ENCODE measurements at places on chromosomes 16 and 17.

- DNase-seq: no peak
These were observed 497 bp downstream of the BCL7C start for GRCh38 chr16:30893417-30893743.

GRCh38 chr17:71438631-71439146, 682.1 kb upstream of the SOX9 start:
- DNase-seq: no peak

DNA sequence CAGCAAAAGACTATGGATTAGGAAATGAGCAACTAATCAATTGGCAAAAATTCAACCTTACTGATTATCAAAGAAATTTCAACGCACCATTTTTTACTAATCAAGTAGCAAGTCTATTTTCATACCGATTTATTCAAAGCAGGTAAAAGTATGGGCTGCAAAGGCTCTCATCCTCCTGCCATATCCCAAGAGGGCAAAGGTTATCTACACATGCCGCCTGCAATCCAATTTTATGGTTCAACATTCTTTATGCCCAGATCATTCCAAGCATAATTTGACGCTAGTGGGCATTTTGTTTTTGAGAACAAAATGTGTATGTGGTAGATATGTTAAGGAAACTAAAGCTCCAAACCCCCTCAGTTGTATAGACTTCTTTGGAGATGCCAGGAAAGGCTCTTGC, 270.6 kb downstream of the MAF start:
- no peak for DNase-seq

DNA sequence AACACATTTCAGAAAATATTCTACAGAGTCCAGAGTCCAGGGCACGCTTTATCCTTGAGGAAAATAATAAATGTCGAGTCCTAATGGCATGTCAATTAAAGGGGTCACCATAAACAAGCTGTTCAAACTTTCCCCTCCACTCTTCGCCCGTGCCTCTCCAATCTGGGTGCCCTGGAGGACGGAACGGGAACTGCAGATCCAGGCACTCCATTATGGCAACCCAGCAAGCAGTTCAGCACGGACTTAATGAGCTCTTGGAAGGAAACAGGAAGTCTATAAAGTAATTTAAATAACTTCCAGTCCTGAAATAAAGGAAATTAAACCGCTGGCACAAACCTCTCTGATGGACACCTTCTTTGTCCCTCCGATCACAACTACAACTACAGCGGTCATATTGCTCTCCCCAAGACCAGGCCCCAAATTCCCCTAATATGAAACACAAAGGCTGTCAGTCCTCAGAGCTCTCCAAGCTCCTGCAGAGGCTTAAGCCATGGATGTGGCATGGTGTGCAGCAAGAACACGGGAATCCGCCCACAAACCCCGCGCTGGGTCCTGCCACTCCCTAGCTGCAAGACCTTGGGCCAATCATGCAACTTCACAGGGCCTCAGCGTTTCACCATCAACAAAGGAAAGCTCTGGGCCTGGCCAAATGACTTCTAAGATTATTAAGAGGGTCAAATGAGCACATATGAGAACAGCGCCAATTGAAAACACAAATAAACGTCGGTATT, 52.6 kb downstream of the ZFHX3 start:
- no peak for DNase-seq

- DNase-seq: no peak
These were observed 18.0 kb downstream of the C16orf87 start for GRCh38 chr16:46812781-46813540.

DNA sequence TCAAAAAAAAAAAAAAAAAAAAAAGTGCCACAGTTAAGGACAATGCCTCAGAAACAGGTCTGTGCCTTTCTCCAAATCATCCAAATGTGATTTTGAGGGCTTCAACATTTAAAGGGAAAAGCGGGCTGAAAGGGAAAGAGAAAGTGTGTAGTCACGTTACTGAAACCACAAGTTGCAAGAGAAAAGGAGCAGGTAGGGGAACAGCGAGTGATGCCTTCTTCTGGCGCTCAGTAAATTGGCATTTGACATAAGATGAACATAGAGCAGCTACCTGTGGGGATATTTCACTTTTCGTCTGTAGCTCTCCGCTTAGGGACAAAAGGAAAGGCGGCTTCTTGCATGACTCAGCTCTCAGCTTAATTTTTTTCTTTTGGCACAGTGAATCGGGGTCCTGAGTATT, 11.1 kb downstream of the CMTM2 start:
- DNase-seq: no peak

DNA sequence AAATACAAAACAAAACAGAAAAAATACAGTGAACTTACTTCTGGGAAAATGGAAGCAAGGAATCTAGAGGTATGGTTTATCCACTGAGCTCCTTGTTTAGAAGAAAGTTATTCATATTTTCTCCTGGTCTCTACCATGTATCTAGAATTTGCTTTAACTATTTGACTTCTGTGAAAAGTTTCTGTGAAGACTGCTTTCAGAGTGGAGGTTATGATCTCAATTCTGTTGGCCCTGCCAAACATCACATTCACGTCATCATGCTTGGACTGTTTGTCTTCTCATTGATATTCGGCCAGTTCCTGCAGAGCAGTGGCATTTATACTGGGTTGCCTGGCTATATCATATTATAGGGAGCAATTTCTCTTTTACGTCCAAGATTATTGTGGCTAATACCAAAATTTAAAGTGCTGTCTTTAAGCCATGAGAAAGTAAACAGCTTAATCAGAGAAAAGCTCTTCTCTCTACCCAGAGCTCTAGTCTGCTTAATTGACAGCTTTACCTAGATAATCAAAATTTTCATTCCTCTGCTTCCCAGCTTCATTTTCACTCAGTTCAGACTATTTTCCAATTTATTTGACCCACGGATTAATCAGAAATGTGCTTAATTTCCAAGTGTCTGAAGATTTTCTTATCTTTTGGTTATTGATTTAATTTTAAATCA, at the start of gene ABCA8:
Gene ABCA8, minus strand, starts transcription at position 212 of the 661 bp plus-strand sequence. CDS start 13,358 bp downstream, outside the sequence.
- DNase-seq: no peak

DNA sequence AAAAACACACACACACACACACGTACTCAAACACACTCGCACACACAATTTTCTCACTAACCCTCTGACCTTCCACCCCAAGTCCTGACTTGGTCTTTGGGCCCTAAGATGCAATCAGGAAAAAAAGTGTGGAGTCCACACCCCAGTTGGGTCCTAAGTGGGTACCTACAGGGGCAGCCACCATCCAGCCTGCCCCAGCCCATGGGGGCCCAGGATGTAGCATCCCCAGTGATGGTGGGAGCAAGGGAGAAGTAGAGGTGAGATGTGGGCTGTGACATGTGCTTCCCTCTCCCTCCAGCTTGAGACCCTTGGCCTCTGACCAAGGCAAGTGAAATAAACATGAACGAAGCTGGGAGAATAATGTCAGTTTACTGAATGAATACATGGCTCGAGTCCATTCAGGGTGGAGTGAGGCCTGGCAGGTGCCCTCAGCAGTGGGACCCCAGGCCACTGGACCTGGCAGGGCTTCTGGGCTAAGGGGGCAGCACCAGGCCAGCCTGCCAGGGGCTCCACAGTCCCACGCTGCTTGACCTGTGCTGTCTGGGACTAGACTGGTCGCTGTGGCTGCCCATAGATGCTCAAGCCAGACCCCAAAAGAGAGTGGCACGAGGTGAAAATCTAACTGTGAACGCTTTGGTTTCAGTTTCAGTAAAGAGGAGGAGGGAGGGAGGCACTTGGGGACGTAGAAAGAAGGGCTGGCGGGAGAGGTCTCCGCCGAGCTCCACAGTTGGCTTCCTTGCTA, 73.7 kb downstream of the MRC2 start:
- no peak for DNase-seq

DNA sequence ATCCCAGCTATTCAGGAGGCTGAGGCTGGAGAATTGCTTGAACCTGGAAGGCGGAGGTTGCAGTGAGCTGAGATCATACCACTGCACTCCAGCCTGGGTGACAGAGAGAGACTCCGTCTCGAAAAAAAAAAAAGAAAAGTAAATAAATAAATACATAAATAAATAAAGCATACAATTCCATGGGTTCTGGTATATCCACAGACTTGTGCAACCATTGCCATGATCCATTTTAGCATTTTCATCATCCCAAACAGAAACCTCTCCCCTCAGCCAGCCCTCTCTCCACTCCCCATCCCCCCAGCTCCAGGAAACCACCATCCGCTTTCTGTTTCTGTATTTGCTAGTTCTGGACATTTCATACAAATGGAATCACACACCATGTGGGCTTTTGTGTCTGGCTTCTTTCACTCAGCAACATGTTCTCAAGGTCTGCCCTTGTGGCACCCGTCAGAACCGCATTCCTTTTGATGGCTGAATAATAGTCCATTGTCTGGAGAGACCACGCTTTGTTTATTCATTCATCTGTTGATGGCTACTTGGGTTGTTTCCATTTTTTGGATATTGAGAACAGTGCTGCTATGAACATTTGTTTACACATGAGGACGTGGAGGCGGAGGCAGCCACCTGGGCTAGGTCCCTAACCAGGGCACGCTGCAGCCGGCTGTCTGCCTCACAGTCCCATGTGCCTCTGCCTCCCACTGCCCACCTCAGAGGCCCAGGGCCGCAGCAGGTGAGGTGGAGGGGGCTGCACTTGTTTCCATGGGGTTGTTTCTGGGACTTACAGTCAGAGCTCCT, 76.2 kb downstream of the NT5M start:
- DNase-seq: no peak

GRCh38 chr17:40600486-40601046, 35.3 kb upstream of the CCR7 start:
- DNase-seq: no peak

GRCh38 chr16:68374961-68375660, 64.3 kb downstream of the PRMT7 start:
- DNase-seq: no peak

DNA sequence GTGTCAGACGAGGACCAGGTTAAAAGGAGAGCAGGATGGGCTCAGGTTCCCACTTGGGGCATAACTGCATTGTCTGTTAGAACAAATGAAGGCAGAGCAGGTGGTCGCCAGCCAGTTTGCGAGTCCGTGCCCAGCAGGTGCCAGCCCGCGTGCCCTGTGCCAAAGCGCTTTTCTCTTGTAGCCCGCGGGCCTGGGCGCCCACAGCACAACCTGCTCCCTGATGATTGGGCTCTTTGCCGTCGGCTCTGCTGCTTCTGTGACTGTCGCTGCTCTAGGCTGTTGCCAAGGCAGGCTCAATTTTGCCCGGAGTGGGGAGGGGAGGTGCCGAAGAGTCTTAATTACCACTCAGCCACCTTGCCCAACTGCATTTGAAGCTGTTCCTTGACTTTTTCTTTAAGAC, 21.1 kb downstream of the KNOP1 start:
- no peak for DNase-seq

DNA sequence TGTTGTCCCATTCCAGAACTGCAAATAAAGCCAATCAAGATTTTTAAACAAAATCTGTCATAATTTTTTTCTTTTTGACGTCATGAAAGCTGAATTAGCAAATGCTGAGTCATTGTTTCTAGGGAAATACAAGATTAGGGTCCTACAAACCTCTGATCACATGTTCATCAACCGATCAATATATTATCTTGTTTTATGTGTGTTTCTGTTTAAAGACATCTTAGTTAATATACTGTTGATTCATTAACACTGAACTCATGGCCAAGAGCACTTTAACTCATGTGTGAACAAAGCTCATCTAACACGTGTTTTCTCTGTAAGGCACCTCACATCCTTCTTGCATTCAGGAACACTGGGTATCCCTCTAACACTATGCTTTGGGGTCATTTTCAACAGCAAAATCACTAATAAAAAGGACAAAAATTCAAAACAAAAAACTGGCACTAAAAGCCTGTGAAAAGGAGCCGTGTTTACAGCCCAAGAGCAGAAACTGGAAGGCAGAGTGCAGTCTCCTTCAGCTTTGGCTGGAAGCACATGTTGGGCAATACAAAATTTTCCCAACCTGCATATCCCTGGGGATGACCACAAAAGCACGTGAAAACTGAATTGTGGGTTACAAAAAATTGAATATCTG, 102.5 kb downstream of the PARN start:
- DNase-seq: no peak

GRCh38 chr17:59300941-59301340, 30.5 kb upstream of the YPEL2 start:
- no peak for DNase-seq

GRCh38 chr16:11586378-11586855, 302 bp downstream of the LITAF start:
- no peak for DNase-seq

GRCh38 chr16:83037884-83038283, 411.1 kb downstream of the CDH13 start:
- DNase-seq: no peak
